ENCODE measurements at places on chromosomes 7 and 10.

GRCh38 chr10:71436268-71437125 lies 39.8 kb downstream of the CDH23 start:
- peak; percentile 32 for DNase-seq

DNA sequence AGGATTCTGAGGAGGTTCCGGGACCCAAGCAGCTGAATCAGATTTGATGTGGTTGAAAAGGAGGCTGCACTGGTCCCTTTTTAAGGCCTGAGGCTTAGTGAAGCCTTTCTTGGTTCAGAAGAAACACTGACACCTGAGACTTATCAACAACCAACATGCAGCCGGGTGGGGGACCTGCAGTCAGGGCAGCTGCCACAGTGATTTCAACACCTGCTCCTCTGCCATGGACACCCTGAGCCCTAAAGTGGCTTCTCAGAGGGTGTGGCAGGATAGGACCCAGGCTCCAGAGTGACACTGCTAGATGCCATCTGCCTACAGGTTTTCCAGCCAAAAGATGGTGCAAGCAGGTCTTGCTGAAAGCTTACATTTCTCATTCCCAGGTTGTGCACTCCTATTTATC lies 99.3 kb downstream of the COL13A1 start:
- peak; percentile 72 for DNase-seq

DNA sequence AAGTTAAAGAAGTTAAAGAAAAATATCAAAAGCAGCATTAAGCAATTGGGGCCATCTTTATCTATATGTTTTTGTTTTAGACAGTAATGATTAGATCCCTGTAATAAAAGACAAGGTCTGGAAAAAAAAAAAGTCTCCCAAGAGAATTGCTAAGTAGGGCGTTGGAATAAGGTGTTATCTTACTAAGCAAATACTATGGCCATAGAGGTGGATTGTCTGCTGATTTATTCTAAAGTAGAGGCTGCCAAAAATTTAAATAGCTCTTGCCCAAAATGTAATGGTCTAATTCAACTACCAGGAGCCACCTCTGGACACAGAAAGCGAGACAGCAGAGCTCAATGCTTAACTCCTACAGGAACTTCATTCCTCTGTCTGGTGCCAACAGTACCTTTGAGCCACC lies 71.6 kb downstream of the HERPUD2 start:
- DNase-seq = no peak

GRCh38 chr7:92417913-92418312 lies 29.4 kb upstream of the GATAD1 start:
- peak; percentile 11 for DNase-seq

- no peak for DNase-seq
These were observed 49.8 kb downstream of the TPK1 start for GRCh38 chr7:144786079-144786478.

DNA sequence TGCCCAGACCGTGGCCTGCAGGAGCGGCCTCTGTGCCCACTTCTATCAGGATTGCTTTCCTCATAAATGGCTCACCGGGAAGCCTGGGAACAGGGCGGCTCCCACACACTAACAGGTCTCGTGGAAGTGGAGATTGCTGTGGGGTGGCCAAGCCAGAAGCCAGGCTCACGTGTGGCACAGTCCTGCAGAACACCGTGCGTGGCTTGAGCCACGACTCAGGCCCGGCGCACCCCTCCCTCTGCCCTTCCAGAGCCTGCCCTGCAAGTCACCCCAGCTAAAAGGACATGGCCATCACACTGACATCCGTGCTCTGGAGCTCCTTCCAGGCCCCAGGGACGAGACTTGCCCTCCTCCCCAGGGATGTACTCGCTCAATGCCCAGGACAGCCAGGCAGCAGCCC lies 7.0 kb downstream of the GPER1 start:
- no peak for DNase-seq

- DNase-seq = peak; percentile 88
These were observed 1.3 kb downstream of the COL1A2 start for GRCh38 chr7:94396037-94396431.

- DNase-seq = no peak
These were observed 105.6 kb upstream of the HABP2 start for GRCh38 chr10:113447278-113447677.

DNA sequence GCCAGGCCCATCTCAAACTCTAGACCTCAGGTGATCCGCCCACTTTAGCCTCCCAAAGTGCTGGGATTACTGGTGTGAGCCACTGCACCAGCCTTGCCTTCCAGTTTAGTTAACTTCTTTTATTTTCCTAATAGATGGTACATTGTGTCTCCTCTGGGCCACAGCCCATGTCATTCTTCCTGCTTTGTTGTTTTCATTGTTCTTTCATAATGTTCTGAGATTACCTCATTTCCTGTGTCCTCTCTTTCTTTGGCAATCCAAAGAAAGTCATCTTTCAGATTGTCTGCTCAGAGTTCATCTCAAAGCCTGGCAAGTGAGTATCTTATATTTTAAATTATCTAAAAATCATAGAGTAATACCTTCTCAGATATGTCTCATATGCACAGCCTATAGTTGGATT lies at the start of gene OLAH:
TSS of gene OLAH (plus strand) at position 270 of the 400 bp plus-strand sequence. CDS start 3,346 bp downstream, outside the sequence.
- no peak for DNase-seq

DNA sequence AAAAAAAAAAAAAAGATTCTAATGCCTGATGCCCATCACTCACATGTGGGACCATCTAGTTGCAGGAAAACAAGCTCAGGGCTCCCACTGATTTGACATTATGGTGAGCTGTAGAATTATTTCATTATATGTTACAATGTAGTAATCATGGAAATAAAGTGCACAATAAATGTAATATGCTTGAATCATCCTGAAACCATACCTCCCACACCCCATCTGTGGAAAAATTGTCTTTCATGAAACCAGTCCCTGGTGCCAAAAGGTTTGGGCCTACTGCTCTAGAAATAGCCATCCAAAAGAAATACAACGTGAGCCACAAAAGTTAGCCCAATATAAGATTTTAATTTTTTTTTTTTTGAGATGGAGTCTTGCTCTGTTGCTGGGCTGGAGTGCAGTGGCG lies 265.1 kb downstream of the PRPF18 start:
- DNase-seq = no peak

DNA sequence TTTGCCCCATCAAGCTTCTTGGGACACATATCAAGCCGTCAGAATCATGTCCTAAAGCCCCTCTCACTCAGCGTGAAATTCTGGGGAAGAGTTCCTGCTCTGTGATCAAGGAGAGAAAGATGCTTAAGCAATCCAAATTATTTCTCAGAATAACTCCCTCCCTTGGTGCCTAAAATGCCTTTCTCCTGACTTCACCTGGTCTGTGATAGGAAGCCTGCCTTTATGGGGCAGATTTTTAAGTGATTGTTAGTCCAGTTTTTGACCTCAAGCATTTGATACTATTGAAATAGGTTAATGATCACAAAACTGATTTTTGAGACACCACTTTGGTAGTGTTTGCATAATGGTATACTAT lies 76.4 kb upstream of the MAGI2 start:
- DNase-seq = no peak

GRCh38 chr10:93039721-93040120 lies 20.9 kb upstream of the CYP26C1 start:
- DNase-seq = no peak

DNA sequence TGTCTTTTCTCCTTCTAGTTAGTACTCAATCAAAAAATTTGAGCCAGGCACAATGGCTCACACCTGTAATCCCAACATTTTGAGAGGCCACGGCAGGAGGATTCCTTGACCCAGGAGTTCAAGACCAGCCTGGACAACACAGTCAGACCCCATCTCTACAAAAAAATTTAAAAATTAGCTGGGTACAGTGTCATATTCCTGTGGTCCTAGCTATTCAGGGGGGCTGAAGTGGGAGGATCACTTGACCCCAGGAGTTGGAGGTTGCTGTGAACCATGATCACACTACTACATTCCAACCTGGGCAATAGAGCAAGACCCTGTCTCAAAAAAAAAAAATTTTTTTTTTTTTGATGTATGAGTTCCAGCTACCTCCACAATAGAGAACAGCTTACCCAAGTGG lies 57.8 kb downstream of the SKIDA1 start:
- DNase-seq = no peak

GRCh38 chr7:140646931-140647647 lies 6.5 kb upstream of the DENND2A start:
- peak; percentile 70 for DNase-seq

GRCh38 chr10:131983780-131984179 lies 2.1 kb upstream of the BNIP3 start:
- DNase-seq = no peak

GRCh38 chr7:157690058-157690832 lies 353.4 kb downstream of the DNAJB6 start:
- no peak for DNase-seq

GRCh38 chr10:130135676-130136225 lies 440 bp upstream of the GLRX3 start:
- DNase-seq = no peak

DNA sequence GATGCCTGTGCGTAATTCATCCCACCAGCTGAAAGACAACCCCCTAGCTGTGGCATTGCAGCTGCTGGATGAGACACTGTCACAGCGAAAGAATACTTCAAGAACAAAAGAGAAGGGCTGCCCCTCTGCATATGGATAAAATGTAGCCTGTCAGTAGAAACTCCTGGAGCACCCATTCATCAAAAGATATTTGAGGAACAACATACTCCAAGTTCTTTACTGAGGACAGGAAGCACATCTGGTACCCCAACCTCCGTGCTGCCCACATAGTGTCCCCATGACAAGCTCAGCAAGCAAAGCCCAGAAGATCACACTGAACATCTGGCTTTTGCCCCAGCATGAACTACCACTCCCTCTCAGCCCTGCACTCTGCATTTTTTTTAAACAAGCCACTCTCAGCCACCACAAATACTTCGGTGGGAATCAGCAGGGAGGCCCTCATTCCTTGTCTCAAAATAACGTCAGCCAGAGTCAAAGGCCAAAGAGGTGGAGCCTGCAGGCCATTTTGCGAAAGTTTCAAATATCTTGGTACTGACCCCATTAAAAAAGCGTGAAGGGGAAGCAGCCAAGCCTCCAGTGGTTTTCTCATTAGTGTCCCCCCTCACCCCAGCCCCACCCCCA lies 1.7 kb downstream of the CREB3L2 start:
- peak; percentile 82 for DNase-seq

DNA sequence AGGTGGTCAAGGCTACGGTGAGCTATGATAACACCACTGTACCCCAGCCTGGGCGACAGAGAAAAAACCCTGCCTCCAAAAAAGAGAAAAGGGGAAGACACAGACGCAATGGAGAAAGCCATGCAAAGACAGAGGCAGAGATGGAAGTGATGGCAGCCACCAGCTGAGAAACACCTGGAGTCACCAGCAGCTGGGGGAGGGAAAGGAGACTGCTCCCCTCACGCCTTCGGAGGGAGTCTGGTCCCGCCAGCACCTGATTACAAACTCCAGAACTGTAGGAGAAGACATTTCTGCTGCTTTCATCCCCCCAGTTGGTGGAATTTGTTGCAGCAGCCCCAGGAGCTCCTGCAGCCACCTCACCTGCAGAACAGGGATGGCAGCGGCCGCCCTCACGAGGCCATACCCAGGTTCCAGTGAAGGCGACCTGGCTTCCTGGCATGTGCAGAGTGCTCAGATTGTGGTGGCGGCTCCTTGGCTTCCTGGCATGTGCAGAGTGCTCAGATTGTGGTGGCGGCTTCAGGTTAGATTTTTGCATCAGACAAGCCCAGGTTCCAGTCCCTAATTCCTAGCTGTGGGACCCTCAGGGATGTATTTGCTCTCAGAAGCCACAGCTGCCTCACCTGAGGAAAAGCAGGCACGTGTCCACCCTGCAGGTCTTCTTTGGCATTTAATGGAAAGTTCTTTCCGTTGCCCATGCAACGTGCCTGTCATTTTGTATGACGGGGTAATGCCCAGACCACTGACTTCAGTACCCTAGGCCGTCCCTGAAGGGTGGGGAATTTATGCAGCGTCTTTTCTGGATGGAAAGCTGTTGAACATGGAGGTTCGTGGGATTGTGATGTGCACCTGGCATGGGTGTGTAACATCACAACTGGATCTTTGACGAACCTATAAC lies 182.9 kb downstream of the EBF3 start:
- no peak for DNase-seq

GRCh38 chr7:28865601-28866144 lies 92.5 kb downstream of the TRIL start:
- peak; percentile 43 for DNase-seq

- DNase-seq = peak; percentile 48
These were observed 236.3 kb downstream of the SDK1 start for GRCh38 chr7:3537210-3537875.

DNA sequence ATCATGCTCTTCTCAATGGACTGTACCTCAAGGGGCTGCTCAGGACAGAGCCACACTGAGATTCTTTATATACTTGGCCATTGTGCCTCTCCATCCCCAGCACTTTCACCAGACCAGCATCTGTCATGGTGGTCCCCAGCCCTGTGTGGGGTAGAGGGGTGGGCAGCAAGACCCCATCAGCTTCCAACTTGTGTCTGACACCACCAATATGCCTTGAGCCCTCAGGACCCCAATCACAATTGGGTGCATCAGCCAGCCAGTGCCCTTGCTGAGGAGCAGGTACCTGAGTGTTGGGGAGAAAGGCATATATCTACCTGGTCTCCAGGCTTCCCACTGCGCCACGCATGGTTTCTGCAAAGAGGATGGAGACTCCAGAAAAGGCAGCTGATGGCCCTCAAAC lies 56.3 kb downstream of the GRID1 start:
- no peak for DNase-seq

DNA sequence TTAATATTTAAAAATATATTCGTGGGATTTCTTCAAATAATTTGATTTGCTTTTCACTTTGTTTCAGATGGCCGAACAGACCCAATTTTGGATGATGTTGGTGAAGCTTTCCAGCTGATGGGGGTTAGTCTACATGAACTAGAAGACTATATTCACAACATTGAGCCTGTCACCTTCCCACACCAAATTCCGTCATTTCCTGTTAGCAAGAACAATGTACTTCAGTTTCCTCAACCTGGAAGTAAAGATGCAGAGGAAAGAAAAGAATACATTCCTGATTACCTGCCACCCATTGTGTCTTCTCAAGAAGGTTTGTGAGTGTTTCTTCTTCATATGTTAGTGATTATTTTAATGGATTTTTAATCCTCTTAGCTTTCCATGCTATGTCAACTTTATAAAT lies 5.9 kb downstream of the TAF3 start:
- no peak for DNase-seq

DNA sequence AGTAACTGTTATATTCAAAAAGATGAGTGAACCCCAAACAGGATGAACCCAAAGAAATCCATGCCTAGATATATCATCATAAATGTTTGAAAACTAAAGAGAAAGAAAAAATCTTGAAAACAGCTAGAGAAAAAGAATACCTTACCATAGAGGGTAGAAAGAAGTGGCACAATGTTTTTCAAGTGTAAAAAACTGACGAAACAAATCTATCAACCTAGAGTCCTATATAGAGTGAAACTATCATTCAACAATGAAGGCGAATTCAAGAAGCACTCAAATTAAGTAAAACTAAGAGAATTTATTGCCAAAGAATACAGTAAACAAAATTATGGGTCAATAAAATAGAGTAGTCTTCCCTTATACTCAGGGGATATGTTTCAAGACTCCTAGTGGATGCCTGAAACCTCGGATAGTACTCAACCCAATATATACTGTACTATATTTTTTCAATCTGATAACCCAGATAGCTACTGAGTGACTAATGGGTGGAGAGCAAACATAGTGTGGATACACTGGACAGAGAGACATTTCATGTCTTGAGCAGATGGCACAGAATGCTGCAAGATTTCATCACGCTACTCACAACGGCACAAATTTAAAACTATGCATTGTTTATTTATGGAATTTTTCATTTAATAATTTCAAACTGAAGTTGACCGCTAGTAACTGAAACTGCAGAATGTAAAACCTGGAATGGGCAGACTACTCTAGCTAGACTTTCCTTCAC lies 52.6 kb upstream of the TMEM106B start:
- DNase-seq = no peak

- peak; percentile 7 for DNase-seq
These were observed 32.7 kb downstream of the ABCB5 start for GRCh38 chr7:20647908-20648776.

GRCh38 chr10:97490592-97490991 lies 7.6 kb downstream of the MMS19 start:
- DNase-seq = peak; percentile 88

All from tongue (tissue), 3 donors.